Stimulated activated naive CD4-positive, alpha-beta T cell (primary cell): ENCODE measurements at places on chromosomes 4 and X.

- no peak for DNase-seq
Observed at GRCh38 chrX:154541896-154542722, 4.5 kb downstream of the G6PD start.

DNA sequence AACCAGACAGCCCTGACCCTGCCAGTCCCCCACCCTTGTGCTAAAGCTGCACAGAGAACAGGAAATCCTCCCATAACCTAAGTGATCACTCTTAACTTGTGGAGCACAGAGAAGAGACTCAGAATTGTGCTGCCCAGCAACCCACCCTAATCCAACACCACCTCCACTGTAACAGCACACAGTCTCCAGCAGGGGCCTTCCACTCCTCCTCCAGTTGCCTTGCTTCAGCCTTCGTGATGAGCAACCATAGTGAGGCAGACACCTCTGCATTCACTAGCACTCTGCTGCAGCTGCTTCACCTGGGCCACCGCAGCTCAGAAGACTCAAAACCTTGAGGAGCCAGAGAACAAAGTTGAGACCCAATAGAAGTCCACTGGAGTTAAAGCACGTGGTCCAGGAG, 7.9 kb upstream of the UGT2B4 start:
- DNase-seq = no peak

- DNase-seq = no peak
Observed at GRCh38 chr4:76326515-76326914, 20.0 kb downstream of the STBD1 start.

DNA sequence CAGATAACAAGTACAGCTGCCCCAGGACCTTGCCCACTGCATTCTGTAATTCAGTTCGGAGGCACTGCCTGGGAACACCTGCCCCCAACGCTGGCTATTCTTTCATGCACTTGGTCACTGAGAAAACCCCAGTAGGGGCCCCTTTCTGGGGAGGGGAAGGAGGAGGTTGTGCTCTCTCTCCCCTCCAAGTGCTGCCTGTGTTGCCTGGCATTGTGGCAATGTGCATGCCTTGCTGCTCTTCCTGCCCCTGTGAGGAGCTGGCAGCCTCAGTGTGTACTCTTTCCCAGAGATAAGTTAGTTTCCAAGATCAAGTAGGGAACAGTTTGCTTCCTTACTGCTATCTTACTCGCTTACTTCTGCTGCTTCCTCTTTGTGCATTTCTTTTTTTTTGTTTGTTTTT, 90.8 kb downstream of the AASDH start:
- DNase-seq = no peak

- DNase-seq = no peak
Observed at GRCh38 chrX:45794323-45794994, 593.8 kb upstream of the DIPK2B start.

- DNase-seq = no peak
Observed at GRCh38 chr4:36081185-36081584, 163.1 kb downstream of the ARAP2 start.

- DNase-seq = no peak
Observed at GRCh38 chr4:157775971-157776370, 396.9 kb downstream of the GASK1B start.
